Osteoblast (primary cell): ENCODE measurements at places on chromosomes 5 and 9.

- DNase-seq, result peak; percentile 75
Observed at GRCh38 chr5:177431317-177432142, 5.1 kb downstream of the GRK6 start.

DNA sequence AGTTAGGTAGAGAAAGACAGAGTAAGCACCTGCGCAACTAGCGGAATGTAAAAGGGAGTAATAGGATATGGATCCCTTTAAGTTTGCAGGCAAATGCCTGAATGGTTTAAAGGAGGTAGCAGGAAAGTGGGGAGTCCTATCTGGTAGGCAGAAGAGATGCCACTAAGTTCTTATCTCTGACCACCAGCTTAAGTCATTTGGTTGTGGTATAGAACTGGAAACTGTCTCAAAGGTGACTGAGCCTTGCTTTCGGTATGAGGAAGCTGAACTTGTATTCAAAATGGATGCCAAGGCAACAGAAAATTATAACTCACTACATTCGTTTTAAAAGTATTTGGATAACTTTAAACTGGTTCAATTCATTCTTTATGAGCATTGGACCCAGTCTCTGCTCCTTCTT is 475.6 kb downstream of the DMRTA1 start:
- DNase-seq, result no peak

DNA sequence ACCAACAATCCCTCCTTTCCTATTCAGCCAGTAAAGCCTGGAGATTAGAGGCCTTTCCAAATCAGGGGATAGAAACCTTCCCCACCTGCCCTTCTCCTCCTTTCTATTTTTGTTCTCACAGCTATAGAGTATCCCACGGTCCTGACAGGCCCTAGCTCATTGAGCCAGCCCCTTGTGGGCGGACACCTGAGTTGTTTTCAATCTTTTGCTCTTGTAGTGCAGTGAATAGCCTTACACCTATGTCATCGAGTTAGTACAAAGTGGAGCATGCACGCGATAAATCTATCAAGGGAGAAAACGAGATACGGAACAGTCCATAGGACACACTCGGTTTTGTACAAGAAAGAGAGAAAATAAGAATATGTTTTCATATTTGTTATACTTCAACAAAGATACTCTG is 77.2 kb downstream of the TSPAN17 start:
- DNase-seq, result no peak

- DNase-seq, result peak; percentile 93
Observed at GRCh38 chr9:111896942-111897600, 457 bp downstream of the UGCG start.

DNA sequence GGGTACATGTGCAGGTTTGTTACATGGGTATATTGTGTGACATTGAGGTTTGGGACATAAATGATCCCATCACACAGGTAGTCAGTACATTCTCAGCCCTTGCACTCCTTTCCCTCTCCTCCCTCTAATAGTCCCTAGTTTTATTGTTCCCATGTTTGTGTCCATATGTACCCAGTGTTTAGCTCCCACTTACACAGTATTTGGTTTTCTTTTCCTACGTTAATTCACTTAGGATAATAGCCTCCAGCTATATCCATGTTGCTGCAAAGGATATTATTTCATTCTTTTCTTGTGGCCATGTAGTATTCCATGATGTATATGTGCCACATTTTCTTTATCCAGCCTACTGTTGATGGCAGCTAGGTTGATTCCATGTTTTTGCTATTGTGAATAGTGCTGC is 27.4 kb downstream of the CNOT6 start:
- DNase-seq, result no peak

DNA sequence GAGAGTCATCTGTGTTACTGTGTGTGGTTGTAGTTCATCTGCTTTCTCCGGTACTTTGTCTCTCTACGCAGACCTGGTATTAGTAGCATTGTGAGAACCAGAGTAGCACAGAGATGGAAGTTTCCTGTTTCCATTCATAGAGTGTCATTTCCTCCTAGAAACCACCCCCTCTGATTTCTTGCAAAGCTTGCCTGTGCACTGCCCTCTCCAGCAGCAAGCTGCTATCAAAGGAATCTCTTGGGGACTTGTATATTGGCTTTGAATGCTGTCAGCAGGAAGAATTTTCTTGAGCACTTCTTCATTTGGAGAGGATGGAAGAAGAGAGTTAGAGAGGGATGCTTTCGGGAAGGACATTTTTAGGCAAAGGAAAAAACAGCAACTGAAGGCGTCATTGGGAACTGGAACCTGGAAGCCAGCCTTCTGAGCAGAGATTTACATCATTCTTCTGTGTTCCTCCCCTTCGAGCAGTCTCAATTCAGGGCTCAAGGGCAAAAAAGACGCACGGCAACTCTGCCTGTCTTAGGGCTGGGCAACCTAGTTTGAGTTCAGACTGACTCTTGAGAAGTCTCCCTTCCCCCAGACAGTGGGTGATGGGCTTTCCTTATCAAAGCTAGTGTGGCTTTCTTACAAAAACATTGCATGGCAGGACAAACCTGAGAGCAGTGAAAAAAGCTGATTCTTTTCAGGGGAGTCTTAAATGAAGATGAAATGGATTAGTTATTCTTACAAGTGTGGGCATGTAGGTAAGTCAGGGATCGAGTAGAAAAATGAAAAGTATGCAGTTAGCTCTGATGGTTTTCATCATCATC is 226.3 kb downstream of the AOPEP start:
- no peak for DNase-seq

DNA sequence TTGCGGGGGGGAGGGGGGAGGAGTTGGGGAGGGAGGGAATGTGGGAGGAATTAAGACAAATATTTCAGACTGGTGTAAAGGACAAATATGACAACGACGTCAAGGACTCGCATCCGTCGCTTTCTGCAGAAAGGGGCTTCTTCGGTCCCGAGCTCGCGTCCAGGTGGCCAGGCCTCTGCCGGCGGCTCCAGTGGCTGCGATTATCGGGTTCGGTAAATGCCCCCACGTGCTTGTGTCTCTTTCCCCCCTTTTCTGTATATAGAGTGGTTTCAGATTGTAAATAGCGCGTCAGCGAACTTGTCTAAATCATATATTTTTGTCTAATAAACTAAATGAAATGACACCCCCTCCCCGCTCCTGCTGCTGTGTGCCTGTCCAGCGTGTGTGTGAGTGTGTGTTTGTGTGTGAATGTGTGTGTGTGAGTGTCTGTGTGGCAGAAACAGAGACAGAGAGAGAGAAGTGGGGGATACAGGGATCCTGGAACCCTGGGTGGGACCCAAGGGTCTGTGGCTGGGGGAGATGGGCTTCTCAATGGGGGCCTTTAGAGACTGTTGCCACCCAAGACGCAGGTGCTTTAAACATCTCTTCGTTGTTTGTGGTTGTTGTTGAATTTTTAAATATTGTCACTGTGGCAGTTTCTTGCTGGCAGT is 5.6 kb downstream of the IRX1 start:
- no peak for DNase-seq

DNA sequence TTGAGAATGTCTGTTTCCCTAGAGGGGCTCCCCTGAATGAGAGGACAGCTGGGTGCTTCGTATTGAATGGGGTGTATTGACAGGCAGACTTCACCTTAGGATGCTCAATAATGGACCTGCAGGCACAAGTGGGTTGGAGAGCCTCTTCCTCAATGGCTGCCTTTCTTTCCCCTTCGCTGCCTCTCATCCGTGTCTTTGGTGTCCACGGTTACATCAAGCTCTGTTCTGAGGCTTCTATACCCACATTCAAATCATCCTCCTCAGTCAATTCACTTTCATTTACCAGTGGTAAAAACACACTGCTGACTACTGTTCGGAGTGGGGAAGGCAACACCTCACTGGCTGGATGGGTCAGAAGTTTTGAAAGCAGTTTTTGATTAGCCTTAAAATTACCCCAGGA is 20.6 kb downstream of the LIX1 start:
- DNase-seq, result no peak

DNA sequence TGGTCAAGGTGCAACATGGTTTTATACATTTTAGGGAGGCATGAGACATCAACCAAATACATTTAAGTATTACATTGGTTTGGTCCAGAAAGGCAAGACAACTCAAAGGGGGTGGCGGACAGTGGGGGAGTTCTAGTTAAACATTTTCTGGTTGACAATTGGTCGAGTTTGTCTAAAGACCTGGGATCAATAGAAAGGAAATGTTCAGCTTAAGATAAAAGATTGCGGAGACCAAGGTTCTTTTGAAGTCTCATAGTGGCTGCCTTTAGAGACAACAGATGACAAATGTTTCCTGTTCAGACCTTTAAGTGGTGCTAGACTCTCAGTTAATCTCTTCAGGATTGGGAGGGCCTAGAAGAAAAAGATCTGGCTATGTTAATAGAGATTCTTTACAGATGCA is 47.7 kb upstream of the TTC39B start:
- DNase-seq, result no peak

DNA sequence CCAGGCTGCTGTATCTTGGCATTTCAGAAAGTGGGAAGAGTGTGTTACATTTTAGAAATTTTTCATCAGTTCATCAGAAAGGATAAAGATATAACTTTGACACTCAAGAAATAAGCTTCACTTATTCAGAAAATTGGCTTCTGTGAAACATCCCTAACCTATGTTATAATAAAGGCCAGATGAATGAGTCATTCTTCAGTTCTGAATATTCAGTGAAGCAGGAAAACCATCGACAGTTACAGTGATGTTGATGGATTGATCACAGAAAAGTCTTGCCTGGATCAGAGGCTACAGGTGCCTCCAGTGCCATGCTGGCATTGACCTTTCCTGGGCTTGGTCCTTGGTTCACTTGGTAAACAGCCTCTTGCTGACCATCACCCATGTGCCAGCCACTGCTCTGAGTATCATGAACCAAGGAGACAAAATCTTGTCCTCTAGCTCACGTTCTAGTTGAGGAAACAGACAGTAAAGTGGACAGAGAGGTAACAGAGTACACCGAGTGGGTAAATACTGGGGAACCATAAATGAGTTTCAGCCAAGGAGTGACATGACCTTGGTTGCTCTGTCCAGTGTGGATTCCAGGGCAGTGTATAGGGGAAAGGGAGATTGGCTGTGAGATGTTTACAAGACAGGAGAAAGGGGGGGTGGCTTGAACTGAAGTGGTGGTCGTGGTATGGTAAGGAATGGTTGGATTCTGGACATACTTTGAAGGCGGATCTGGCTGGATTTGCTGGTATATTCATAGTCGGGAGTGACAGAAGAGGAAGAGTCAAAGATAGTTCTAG is 98.6 kb downstream of the AMBP start:
- DNase-seq, result peak; percentile 52

DNA sequence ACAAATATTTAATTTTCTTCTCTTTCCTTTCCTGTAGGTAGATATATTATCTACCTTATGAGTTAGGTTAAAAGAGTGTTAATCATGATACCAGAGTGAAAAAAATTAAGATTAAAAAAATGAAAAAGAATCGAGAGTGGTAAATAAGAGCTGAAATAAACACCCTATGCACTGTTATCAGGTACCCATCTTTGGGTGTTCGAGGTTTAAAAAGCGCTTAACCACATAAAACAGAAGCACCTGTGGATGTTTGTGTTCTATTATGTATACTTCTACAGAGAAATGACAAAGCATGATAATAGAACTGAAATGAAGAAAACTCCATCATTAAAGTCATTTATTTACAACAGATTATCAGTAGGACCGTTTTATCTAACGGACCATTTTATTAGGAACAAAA is 25.7 kb upstream of the GCNT4 start:
- no peak for DNase-seq

DNA sequence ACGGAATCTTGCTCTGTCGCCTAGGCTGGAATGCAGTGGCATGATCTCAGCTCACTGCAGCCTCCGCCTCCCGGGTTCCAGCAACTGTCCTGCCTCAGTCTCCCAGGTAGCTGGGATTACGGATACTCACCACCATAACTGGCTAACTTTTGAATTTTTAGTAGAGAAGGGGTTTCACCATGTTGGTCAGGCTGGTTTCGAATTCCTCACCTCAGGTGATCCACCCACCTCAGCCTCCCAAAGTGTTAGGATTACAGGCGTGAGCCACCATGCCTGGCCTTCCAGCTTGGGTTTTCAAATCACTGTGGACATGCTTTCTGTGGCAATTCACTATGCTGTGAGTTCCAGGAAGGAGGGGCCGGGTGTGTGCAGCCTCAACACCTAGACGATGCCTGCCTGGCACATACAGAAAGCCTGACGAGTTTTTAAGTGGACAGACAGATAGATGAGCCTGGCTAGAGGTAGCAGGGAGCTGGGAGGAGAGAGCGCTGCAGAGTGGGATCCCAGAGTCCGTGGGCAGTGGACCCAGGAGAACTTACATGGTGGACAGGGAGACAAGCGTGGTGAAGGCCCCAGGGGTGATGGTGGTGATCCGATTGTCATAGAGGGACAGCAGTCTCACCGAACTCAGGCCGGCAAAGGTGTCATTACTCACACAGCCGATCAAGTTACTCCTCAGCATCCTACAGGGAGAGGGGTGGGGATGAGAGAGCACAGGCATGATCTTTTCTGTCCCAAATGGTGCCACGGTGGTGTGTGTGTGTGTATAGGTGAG is 173.4 kb upstream of the PANK3 start:
- DNase-seq, result peak; percentile 37

- peak; percentile 73 for DNase-seq
Observed at GRCh38 chr5:80036615-80037014, 1.5 kb downstream of the THBS4 start.

GRCh38 chr5:108753877-108754276 is 6.2 kb downstream of the FER start:
- no peak for DNase-seq

GRCh38 chr5:8828596-8829322 is 717.1 kb downstream of the SEMA5A start:
- no peak for DNase-seq

DNA sequence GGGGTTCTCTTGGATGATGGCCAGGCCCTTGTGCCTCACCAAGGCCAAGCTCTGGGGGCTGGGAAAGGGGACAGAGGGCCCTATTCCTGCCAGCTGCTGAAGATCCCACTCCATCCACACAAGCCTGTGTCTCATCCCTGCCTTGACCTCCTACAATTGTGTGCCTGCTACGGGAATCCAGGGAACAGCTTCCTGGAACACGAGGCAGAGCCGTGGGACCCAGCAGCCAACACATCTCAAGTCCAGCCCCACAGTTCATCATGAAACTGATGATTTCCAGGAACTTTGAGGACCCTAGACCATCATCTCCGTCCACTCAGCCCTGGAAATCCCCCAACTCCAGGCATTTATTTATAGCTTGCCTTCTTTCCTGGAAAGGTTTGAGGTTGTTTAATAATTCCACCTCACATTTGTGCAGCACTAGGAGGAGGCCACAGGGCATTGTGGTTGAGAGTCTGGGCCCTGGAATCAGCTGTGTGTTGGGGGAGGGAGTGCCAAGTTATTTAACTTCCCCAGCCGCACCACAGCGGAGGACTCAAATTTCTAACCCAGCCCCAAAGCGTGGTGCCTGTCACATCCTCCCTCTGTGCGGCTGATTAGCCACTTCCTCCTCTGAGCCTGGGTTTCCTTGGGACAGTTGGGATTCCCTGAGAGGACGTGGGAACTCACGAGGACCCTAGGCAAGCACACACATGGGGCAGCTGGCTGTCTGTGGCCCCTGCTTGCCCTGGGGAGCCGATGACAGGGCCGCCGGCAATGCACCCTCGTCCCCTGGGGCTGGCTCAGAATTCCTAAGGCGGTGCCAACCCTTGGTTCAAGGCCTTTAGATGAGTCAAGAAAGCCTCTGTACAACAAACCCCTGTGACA is 58.2 kb upstream of the GGTA1 start:
- peak; percentile 94 for DNase-seq
